D721Med (cell line): ENCODE measurements at places on chromosomes 5 and 9.

- no peak for DNase-seq
Observed at GRCh38 chr9:134212809-134213507, 48.6 kb upstream of the RNU6ATAC start.

DNA sequence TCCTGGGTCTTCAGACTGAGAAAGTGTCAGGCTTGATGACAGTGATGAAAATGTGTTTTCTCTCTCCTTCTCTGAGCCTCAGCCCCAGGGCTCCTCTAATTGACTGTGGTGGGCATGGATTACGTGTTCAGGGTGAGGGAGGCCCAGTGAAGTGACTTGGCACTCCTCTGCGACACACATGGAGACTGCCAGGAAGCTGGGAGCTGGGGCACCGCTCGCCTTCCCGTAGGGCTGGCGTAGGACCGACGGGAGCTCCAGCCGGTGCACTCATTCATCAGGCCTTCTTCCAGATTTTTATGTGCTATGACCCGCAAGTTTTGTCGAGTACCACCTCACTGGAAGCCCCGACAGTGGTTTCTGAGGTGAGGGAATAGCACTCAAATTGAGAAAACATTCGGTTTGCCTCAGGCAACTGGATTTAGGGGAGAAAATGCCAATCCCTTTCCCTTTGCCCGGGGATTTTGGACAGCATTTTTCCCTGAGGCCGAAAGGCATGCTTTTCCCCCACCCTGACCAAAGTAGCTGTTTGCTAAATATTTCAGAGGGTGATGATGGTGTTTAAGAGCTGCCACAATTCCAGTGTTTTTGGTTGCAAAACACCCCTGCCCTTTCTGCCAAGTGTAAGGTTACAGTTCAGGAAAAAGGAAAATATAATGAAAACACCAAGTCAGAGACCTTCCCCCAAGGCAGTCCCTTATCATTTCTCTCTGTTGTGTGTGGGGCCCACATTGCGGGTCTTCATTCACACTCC is 83.7 kb downstream of the PCSK5 start:
- DNase-seq, result no peak

DNA sequence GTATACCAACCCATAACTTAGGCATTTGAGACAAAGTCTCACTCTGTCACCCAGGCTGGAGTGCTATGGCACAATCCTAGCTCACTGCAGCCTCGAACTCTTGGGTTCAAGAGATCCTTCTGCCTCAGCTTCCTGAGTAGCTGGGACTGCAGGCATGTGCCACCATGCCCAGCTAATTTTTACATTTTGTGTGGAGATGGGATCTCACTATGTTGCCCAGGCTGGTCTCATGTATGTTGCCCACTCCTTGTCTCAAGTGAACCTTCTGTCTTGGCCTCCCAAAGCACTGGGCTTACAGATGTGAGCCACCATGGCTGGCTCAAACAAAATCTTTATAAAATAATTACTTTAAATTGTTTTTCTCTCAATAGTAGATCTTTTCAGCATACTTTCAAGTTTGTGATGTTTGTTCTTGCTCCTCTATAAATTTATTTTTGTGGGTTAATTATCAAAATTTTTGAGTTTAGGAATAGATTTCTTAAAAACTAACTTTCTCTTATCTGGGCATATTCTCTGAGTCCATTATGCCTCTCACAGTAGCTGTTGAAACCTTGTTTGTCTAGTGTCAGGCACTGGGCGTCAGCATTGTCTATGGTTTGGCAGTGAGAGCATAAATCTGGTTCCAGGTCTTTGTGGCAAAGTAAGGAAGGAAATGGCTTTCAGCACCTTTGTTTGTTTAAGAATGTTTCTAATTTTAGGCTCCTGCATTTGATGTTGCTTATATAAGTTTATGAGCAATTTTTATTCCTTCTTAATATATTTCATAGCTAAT is 38.7 kb downstream of the NLN start:
- no peak for DNase-seq

DNA sequence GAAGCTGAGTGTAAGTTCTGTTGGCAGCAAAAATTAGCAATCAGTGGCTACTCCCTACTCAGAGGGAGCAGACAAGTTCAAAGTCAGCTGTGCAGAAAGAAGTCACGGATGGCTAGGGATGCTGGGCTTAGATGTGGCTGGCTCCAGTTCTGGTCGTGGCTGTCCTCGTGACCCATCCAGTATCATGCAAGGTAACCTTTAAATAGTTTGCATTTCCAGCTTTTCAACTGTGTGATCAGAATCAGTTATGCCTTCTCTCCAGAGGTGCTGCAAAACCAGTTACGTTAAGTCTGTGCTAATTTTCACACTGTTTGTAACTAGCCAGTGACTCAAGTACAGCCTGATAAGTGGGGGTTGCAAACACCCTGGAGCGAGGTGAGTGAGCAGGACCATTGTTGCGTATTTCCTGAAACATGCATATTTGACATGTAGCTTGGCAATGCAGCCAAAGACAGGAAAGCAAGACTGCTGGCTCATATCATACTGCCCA is 302.4 kb downstream of the ATPSCKMT start:
- DNase-seq, result no peak

GRCh38 chr9:5269249-5269715 is 35.2 kb downstream of the RLN2 start:
- DNase-seq, result no peak

DNA sequence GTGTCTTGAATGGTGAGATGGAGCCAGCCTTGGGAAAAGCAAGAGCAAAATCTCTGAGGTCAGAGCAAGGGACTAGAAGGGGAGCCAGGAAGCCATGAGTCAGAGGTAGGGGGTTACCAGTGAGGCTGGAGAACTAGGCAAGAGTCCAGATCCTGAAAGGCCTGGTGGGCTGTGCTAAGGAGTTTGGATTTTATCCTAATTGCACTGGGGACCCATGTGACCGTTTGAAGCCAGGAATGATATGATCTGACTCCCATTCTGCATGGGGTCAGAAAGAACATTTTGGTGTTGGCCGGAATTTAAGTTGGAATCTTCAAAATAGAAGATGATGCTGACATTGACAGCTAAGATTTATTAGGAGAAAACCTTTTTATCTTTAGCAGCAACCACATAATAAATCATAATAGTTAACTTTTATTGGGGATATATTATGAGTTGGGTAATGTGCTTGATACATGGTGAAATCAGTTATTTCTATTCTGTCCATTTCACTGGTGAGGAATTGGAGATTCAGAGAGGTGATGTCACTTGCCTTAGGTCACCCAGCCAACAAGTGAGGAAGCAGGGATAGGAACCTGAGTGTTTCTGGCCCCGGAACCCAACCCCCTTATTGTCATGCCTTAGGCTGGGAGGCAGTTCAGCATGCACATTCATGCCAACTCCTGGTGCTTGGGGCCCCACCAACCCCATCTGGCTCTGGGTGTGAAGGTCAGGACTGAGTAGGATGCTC is 61.5 kb upstream of the RARS1 start:
- DNase-seq, result no peak

GRCh38 chr5:68033029-68033428 is 182.5 kb upstream of the PIK3R1 start:
- no peak for DNase-seq

DNA sequence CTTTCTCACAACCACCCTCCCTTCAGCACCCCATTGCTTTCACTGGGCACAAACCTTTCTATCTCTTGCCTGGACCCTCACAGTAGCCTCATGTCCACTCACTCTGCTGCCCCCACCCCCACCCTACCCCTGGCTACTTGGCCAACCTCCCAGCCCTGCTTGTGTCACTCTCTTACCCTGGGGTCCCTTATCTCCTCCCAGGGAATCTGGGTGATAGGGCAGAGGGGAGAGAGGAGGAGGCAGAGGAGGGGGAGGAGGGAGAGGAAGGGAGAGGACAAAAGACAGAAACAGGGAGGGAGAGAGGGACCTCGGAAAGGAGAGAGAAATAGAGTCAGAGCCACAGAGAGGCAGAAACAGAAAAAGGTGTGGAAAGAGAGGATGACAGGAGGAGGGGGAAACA is 25.0 kb upstream of the KIF12 start:
- DNase-seq, result no peak

DNA sequence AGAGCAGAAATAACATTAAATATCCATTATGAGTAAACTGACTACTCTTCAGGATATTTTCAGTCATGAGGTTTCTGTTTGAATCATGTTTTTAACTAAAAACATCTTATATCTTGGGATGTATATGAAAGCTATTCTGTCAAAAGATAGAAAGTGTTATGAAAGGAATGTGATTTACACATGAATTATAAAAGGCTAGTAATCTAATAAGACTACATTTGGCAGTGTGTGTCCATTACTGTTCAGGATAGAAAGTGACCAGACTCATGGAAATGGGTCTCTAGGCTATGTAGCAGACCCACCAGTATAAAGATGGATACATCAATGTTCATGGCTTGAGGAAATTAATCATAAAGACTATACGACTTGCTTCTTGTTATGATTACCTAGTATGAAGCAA is 1328.2 kb upstream of the NUDT12 start:
- no peak for DNase-seq

DNA sequence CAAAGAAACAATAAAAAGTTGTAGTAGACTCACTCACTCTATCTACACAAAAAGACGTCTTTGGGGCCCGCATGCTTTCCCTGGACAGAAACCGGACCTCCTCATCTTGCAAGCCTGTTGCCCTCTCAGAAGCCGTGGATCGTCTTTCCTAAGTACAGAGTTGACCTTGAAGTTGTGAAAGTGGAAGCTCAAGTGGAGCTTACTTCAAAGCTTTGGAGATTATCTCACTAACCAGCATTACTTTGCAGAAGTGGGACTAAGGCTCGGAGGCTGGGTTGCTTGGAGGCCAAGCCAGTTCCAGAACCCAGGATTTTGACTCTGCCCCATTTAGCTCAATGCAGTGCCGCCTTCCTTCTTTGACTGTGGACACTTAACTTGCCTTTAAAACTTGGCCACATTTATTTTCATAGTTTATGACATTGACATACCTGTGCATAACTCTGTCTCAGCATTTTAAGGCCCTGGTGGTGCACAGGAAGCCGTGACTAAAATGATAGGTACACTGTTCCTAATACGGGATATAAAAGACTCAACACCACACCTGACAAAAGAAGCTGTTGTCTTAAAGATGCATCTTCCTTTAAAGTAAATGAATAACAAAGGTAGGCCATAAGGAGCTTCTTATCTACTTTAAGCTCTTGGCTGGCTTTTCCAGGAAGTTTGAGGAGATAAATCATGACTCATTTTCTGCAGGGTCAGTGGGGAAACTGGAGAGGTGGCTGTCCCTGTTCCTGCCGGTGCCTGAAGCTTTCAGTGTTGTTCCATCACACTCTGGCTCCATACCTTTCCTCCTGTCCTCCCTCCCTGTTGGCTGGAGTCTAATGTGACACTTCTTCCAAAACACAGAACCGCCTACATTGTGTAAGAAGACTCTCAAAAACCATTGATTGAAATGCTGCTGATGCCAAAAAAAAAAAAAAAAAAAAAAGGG is 10.7 kb downstream of the SLC25A25 start:
- no peak for DNase-seq

DNA sequence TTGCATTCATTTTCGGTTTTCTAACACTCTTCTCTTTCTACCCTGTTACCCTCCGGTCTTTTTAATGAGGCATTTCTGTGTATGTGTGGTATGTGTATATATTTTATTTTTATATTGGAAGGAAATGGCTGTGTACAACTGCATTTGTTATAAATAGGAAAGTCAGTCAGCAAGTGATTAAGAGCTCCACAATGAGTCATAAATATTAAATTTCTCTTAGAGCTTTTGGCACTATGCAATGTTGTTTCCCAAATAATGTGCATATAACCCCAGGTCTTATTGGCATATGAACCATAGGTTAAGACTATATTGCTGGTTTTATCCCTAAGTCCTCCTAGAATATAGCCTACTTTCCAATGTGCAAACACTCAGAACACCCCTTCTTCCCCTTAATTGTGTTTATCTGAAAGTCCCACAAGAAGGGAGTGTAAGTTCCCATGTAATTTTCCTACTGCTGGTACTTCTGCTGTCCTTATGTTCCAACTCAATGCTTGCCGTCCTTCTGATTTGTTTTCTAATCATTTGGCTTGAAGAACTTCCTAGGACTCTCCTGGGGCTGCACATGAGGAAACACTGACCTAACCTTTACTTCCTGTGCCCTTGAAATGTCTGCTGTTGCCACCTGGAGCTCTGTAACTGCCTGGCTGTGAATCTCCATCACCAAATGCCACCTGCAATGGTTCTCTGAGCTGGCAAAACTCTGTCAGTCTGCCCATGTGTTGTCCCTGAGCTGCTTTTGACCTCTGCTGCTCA is 65.5 kb upstream of the PCSK5 start:
- DNase-seq, result no peak

- no peak for DNase-seq
Observed at GRCh38 chr5:76342474-76342873, 60.6 kb upstream of the IQGAP2 start.

DNA sequence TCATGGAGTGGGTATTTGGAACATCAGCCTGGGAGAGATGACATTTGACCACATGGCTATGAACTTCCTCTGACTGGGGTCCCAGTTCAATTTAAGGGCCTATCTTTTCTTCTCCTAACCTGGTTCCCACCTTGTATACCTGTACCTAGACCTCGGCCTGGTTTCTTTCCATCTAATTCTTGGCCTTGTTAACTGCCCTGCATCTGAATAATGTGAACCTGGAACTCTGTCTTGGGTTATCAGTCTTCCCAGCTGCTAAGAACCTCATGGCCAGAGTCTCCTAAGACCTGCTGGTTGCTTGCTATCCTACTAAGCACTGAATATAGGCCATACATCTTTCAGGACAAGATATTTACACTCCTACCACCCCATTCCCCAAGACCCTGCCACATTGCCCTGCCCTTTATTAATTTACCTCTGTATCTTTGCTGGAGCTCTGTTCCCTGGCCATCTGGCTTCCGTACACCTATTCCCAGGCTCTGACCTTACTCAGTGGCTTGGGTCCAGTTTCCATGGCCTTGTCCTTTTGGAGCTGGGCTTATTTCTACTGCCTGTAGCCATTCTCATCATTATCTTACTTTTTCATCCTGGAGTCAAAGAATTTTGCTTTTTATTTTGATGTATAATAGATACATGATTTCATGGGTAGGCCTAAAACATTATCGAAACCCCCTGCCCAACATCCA is 6.6 kb downstream of the PSAT1 start:
- no peak for DNase-seq

GRCh38 chr5:128844354-128844923 is 120.8 kb upstream of the SLC27A6 start:
- no peak for DNase-seq

DNA sequence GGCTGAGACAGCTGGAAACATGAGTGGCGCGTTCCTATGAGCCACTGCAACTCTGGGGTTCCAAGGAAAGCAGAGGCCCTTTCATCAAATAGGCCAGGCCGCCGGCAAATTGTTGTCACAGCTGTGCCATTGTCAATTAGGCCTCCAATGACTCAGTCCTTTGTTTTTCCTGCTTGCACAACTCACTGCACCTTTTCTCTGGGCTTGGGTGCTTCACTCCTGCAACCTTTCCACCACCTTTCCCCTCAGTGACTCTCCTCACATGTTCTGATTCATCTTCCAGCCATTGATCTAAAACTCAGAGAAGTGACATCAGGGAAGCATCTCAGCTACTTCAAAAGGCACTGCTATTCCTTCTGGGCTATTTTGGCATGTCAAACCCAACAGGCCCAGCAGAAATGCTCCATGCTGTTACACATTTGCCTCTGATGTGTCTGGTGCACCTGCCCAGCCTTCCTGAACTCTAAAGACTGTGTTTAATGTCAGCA is 653.7 kb downstream of the NR2F1-AS1 start:
- no peak for DNase-seq

- no peak for DNase-seq
Observed at GRCh38 chr5:31470608-31471007, 61.3 kb downstream of the DROSHA start.

- no peak for DNase-seq
Observed at GRCh38 chr5:156888520-156888919, 38.4 kb downstream of the PPP1R2B start.

- no peak for DNase-seq
Observed at GRCh38 chr5:139884144-139884543, 88.5 kb downstream of the PSD2 start.

- DNase-seq, result no peak
Observed at GRCh38 chr5:1376981-1377380, 32.1 kb upstream of the CLPTM1L start.
